Osteoblast (primary cell): ENCODE measurements at places on chromosomes 6 and 20. TPM values are rescaled to one million over a fixed set of nuclear protein-coding genes. Genes with fewer than 3 reads are reported as not detected.
A peak's percentile ranks its signal among the peaks of the same experiment; 100 is the strongest.

- DNase-seq, result no peak
These were observed 97.0 kb downstream of the SLC23A2 start for GRCh38 chr20:4904127-4904860.

The WFDC5 gene
- not detected in 2 replicates for total RNA-seq

DNA sequence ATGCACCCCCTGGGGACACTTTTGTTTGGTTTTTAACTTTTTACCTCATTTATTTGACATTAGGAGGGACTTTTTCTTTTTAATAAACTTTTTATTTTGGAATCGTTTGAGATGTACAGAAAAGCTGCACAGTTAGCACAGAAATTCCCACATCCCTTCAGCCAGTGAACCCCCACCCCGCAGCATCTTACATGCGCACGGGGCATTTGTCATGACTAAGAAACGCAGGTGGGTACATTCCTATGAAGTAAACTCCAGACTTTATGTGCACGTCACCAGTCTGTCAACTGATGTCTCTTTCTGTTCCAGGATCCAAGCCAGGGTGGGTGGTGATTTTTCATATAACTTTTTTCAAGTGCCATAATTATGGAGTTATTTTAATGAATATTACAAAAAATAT lies 4.9 kb upstream of the ZNF831 start:
- DNase-seq, result no peak

GRCh38 chr6:49410564-49410963 lies 52.5 kb downstream of the MMUT start:
- no peak for DNase-seq

GRCh38 chr20:44209686-44210405 lies 725 bp downstream of the OSER1 start:
- peak; percentile 80 for DNase-seq

The UNC5CL gene
- under 0.01 TPM in 1 of 2 replicates, not detected in the other for total RNA-seq
